Hematopoietic multipotent progenitor cell (in vitro differentiated cells): ENCODE measurements at places on chromosomes 1 and 21. TPM values are rescaled to one million over a fixed set of nuclear protein-coding genes. Genes with fewer than 3 reads are reported as not detected.

GRCh38 chr21:36654324-36654723 lies 44.6 kb upstream of the SIM2 start:
- DNase-seq: no peak

- DNase-seq: no peak
These were observed 139.2 kb upstream of the KLHDC7A start for GRCh38 chr1:18341291-18342069.

GRCh38 chr1:175089136-175089718 lies 21.6 kb downstream of the TNN start:
- no peak for DNase-seq

DNA sequence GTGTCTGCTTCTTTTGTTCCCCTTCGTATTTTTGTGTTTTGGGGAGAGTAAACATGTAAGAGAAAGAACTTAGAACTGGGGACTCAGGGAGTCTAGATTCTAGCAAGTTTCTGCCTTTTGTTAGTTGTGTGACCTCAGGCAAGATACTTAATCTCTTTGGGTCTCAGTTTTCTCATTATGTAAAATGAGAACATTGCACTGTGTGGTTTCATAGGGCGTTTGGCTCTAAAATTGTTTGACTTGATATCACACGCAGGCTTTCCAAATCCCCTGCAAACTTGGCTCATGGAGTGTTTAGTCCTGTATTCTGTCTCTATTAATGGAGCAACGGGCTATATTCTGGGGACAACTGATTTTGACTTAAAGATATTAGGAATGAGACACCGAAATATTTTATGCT lies 57.7 kb downstream of the NTNG1 start:
- DNase-seq: no peak

LMX1A gene
- total RNA-seq: not detected

CROCC gene
- total RNA-seq: 30.2 TPM

CDCP2 gene
- under 0.01 TPM for total RNA-seq
